ENCODE measurements at places on chromosomes 6 and 20.
A peak's percentile ranks its signal among the peaks of the same experiment; 100 is the strongest.

GRCh38 chr20:38001981-38002380 is 31.3 kb downstream of the TTI1 start:
- DNase-seq = no peak

DNA sequence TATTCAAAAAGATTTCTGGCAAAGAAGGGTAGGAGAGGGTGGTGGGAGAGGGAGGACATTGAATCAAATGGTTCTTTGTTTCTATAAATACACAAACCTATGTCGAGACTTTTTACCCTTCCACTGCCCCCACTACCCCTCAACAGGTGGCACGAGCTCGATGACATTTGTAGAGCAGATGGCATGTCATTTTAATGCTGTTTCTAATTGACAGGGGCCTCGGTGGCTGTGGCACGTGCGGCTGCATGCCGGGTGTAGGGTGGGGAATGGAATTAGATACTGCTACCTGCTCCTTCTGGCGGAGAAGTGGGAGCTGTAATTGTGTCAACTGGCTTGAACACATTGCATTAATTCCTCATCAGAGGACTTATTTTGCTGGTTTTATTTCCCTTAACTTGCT is 29.1 kb upstream of the SASH1 start:
- no peak for DNase-seq

DNA sequence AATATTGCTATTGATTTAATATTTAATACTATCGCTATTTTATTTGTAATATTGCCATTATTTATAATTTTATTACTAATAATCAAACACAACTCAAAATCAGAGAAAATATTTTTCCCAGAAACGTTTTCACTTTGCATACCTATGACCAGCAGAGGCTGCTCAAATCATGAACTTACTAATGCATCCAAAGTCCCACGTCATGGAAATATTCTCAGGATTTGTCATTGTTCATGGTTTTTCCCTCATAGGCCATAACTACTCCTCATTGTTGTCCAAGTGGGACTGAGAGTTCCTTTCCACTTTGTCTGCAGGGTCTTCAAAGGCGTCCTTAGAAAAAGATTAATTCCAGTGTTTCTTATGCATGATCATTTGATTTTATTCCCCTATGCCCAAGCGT is 344.8 kb downstream of the THBS2 start:
- no peak for DNase-seq

DNA sequence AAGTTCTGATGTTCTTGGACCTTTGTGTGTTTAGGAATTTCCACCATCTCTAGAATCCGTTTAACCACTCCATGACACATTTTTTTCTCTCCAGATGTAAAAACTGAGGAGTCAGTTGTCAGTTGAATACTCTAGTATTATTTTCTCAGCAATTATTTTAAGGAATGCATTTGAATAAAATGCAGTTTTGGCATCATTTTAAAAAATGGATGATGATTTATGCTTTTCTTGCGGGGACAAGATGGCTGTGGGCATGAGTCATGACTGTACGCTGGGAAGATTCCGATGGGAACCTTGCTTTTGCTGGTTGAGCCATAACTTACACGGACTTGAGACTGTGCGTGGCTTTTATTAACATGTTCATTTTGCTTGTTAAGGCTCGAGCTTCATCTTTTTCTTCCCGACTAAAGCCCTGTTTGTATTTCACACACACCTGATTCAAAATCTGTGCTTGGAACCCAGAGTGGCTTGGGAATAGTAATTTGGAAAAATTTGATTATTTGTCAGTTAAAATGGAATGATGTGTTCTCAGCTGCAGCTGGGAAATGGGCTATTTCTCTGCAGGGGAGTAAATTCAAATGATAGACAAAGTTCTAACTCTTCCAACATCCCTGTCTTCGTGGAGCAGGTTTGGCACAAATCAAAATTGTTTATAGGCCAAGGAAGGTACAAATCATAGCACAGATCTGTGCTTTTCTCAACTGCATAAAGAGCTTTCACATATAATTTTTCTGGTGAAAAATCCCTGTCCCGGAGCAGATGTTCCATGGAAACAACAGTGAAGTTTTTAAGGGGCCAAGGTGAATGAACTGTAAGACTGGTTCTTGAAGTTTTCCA is 470.5 kb upstream of the JAG1 start:
- DNase-seq = no peak

DNA sequence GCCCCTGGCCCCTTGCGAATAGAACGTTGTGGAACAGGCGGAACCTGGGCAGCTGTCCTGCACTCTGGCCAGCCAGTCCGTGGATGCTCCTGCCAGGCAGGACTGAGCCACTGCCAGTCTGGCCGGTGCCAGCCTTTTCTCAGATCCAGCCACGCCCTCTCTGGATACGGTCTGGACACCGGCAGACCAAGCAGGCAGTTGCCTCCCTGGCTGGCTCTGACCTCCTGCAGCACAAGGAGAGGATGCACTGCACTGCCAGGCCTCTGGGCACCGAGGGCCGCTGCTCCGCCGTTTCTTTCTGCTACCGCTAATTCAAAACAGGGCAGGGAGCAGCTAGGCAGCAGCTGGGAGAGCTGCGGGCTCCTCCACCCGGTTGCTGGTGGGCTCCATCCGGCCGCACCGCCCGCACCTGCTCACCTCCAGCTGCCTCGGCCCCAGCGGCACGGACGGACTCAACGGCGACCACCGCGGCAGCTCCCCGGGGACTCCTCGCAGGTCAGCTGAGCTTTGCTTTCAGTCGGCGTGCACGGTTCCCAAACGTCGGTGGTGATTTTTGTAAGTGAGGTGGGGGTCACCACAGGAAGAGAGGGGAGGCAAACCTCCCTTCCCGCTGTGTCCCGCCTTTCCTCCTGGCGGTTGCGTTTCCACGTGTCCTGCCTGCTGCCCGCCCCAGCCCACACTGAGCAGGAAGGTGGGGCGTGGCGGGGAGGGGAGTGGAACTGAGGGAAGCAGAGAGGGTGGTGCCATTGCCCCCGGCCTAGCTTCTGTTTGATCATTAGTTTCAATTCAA is 30.3 kb upstream of the AFDN start:
- DNase-seq = no peak

- peak; percentile 60 for DNase-seq
Measured at GRCh38 chr6:43771858-43772680, 2.1 kb downstream of the VEGFA start.

GRCh38 chr20:43191946-43192863 is 2.5 kb upstream of the PTPRT start:
- peak; percentile 7 for DNase-seq

DNA sequence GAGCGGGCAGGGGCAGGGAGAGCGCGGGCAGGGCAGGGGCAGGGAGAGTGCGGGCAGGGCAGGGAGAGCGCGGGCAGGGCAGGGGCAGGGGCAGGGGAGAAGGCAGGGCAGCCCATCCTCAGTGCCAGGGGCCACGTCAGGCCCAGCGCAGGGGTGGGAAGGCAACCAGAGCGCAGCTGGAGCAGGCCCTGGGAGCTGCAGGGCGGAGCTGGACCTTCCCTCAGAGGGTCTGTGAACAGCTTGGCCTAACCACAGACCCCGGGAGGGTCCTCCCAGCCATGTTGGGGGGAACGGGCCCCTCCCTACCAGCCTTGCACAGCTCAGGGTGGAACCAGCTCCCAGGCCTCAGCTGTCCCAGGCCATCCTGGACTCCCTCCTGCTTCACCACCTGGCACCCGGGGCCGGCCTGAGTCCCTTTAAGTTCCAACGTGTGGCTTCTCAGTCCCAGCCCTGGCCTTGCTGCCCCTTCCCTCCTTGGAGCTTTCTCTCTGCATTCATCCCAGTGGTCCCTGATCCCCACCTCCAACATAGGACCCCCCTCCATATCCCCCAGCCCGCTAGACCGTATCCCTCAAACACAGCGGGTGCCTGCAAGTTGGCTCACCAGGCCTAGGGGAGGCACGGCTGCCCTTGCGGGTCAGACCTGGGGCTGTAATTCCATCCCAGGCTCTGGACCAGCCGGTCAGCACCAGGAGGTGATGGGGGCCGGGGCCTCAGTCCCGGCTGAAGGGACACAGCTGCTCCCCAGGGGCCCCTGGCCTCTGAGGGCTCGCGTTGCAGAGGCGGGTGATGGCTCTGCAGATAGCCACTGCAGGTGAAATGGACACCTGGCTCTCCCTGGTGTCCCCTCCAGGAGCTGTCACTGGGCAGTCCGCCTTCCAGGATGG is 5.6 kb upstream of the ZBTB46 start:
- DNase-seq = no peak

DNA sequence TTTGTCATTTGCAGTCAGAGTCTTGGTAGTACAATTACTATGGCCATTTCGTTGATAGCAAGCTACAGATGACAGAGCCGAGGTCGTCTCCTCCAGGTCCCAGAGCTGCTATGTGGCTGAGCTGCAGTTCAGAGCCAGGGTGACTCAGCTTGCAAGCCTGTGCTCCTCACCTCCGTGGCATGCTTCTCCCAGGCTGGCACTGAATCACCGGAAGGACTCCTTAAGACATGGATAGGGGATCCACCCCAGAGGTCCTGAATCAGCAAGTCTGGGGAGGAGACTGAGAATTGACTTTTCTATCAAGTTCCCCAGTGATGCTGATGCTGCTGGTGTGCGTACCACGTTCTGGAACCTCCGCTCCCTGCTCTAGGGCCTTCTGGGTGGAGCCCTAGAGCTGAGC is 291.2 kb downstream of the CDH26 start:
- no peak for DNase-seq

DNA sequence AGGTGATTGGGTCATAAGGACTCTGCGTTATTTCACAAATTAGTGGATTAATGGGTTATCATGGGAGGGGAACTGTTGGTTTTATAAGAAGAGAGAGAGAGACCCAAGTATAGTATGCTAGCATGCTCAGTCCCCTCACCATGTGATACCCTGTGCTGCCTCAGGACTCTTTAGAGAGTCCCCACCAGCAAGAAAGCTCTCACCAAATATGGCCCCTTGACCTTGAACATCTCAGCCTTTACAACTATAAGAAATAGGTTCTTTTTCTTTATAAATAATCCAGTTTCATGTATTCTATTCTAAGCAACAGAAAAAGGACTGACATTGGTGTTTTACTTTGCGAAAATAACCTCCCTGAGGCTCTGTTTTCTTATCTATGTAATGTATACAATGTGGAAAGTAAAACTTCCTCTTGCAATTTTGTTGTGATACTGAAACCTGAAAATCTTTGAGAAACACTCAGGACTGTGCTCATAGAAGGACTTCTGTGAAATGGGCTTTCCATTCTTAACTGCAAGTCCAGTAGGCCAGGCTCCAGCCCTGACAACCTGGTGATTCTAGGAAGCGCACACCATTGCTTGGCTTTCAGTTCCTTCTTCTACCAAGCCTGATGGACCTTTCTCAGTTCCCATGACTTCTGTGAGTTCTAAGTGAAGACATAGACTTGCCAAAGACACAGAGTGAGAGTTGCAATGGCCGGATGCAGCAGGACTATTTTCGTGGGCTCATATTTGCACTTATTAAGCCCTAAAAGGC is 21.9 kb downstream of the SIRPD start:
- DNase-seq = no peak

DNA sequence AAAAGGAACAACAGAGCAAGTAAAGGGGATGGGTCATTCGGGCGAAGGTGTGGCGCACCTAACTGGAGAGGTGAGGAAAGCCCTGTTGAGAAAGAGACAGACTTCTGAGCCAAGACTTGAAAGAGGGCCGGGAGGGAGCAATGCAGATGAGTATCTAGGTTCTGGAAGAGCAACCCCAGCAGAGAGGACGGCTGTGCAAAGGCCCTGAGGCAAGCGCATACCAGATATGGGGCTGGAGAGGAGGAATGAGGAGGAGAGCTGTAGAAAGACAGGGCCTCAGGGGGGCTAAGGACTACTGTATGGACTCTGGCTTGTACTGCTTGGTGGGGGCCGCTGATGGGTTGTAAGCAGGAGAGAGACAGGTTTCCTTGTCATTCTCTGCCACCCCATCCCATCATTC is 21.9 kb downstream of the TRERF1 start:
- DNase-seq = no peak
